ENCODE measurements at places on chromosomes 5 and 9.

- no peak for DNase-seq
These were observed 40.8 kb downstream of the GRAMD2B start for GRCh38 chr5:126464016-126464415.

- DNase-seq = no peak
These were observed 2.8 kb upstream of the PFN3 start for GRCh38 chr5:177403102-177403791.

DNA sequence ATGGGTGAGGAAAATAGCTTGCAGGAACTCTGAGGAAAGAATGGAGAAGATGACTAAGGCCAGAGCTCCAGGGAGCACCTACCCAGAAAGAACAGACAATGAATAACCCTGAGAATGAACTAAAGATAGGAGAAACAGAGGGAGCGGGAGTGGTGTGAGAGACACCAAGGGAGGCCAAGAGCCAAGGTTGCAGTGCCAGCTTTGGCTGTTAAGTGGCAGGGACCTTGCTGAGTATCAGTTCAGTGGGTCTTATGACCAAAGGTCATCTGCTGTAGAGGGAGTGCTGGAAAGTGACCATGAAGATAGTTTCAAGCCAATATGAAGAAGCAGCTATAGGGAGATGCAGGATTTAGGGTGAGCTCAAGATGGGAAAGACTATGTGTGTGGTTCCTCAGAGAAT lies 16.7 kb downstream of the P4HA2 start:
- peak; percentile 13 for DNase-seq

GRCh38 chr5:122183098-122183787 lies 53.9 kb downstream of the ZNF474 start:
- peak; percentile 82 for DNase-seq

DNA sequence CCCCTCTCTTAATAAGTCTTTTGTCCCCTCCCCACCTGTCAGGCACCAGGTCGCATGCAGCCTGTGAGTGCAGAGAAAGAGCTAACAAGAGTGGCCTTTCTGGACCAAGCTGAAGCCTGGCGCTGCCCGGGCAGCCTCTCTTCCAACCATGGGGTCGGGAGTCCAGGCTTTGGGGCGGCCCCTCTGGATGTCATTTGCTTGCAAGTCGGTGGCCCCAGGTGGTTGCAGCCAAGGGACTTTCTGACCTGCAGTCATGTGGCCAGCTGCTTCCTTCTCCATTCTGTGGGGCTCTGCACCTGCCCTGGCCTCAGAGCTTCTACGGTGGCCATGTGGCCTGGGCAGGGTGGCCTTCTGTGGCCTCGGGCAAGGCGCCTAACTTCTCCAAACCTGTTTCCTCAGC lies 159.7 kb downstream of the DAB2IP start:
- no peak for DNase-seq

GRCh38 chr9:19940811-19941535 lies 152.1 kb upstream of the SLC24A2 start:
- no peak for DNase-seq

- no peak for DNase-seq
These were observed 493 bp downstream of the P4HA2 start for GRCh38 chr5:132227235-132227484.

DNA sequence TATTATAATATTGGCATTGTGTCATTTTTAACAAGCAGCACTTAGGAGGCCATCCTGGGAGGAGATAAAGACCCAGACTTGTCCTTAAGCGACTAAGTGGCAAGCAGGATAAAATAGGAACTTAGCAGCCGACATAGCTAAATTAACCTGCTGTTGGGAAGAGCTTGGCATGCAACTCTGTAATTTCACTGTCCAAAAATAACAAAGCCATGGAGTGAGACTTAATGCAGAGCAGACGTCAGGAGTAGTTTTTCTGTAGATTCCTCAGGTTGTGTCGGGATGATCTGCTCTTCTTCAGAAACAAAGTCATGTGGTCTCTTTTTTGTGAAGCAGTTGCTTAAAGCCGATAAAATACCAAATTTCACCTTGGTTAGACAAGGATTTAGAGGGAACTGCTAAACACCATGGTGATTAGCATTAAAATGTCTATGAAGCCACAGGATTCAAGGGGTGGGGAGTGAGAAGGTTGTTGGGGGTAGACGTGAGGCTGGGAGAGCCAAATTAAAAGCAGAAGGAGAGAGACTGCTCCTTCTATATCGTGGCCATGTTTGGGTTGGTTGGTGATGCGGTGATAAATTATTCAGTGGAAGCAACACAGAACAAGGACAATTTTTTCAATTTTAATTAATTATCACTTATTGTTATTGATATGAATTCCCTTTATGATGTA lies 303.0 kb downstream of the CSNK1G3 start:
- no peak for DNase-seq

GRCh38 chr9:97060796-97061195 lies 21.9 kb upstream of the CTSV start:
- DNase-seq = no peak

DNA sequence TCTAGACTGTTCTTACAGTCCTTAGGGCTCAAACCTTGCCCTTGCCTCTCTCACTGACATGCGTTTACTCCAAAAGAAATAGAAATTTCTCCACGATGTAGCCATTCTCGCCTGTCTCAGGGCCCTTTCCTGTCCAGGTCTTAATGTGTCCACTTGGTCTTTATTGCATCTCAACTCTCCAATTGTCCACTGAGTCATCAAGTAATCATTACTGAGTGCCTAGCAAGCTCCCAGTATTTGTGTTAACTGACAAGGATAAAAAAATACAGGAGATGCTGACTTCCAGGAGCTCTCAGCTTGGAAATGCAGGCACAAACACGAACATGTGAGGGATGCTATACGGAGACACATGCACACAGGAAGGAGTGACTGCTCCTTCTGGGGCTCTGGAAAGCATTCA lies 147.3 kb downstream of the ARSB start:
- DNase-seq = no peak

- no peak for DNase-seq
These were observed 40.2 kb upstream of the TMED7 start for GRCh38 chr5:115666023-115666422.

DNA sequence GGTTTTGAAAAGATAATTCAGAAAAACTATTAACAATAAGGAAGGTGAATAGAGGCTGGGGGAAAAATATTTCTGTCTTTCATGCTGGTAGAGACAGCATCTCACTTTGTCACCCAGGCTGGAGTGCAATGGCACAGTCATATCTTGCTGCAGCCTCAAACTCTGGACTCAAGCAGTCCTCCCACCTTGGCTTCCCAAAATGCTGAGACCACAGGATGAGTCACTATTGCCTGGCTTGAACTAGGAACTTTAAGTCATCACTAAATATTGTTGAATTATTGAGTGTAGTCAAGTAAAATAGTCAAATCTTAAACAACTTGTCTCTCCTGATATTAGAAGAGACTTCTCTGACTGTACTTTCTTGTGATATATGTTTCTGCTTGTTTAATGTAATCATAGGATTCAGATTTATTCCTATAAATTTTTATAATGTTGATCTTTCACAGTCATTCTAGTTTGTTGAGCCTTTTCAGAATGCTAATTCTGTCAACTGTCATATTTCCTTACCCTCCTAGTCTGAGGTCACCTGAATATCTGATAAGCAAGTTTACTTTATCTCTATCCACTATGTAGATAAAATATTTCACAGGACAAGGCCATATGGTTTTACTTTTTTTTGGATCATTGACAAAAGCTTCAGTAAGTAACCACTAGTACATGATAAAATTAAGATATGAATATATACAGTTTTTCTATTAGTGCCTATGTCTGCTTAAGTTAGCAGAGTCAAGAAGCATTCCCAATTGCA lies 1696.5 kb downstream of the MAT2B start:
- no peak for DNase-seq

GRCh38 chr5:32508806-32509805 lies 64.6 kb upstream of the ZFR start:
- no peak for DNase-seq

DNA sequence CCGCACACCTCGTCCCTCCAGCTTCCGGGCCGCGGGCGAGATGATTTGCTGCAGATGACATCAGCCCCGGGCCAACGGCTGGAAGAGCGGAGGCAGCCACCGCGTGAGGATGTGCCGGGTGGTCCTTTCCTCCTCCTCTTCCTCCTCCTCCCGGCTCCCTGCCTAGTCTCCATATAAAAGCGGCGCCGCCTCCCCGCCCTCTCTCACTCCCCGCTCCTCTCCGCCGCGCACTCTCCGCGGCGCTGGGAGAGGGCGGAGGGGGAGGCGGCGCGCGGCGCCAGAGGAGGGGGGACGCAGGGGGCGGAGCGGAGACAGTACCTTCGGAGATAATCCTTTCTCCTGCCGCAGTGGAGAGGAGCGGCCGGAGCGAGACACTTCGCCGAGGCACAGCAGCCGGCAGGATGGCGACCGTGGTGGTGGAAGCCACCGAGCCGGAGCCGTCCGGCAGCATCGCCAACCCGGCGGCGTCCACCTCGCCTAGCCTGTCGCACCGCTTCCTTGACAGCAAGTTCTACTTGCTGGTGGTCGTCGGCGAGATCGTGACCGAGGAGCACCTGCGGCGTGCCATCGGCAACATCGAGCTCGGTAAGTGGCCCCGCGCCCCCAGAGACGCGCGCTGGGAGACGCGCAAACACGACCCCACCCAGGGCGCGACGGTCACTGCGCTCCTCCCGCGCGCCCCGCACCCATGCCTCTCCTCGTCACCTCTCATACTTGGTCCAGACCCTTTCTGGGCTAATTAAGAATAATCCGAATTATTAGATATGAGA lies at the start of gene MAP1B:
Gene MAP1B, plus strand, starts transcription at position 345 of the 770 bp plus-strand sequence. Its CDS starts 57 bp downstream, at position 402.
- DNase-seq = peak; percentile 80

GRCh38 chr5:117454716-117455212 lies 880.1 kb upstream of the SEMA6A start:
- no peak for DNase-seq

DNA sequence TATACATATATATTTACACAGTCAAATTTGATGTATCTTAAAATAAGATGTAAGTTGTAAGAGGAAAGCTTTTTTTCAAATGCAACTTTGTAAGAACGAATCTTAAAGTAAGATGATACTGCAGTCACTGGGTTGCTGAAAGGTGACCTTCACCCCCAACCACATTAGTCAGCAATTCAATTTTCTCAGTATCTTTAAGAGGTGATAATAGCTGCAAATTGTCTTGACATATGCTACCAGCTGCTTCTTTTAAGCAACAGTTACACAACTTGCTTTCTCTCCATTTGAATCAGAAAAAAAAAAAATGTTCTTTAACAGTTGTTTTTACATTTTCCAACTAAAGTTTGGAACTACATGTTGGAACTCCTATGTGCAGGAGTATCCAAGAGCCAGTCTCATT lies 246.6 kb upstream of the CCNG1 start:
- DNase-seq = no peak

DNA sequence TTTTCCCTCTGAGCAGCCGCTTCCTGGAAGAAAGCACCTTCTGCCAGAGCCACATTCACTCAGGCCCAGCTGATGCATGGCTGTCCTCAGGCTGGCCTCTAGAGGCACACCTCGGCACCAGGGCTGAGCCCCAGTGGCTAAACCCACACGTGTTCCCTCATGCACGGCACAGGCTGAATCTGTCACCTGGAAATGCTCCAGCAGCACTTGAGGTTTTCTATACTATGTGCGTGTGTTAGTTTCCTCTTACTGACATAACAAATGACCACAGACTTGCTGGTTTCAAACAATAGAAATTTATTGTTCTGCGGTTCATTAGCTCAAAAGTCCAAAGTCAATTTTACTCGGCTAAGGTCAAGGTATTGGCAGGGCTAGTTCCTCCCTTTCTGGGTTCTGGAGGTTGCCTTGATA lies 141.4 kb downstream of the LRRC70 start:
- no peak for DNase-seq

DNA sequence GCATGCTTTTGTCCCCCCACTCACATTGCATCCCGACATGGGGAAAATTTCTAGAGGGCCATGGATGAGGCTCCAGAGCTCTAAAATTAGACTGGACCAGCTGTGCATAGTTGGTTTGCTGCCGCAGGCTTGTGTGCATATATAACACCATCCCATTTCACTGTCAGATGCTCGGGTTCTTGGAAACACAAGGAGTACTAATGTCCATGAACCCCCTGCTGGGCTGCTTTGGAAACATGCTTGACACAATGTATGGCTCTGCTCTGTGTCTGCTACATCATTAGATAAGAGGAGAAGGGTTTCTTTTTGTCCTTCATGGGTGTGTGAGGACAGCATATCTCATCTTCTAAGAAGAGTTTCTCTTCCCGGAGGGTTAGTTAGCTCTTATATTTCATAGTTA lies 292.1 kb upstream of the RORB start:
- DNase-seq = no peak

GRCh38 chr9:89138463-89139390 lies 39.9 kb downstream of the SHC3 start:
- DNase-seq = no peak

GRCh38 chr9:121059998-121060636 lies 10.0 kb upstream of the C5 start:
- no peak for DNase-seq

GRCh38 chr9:122394265-122395125 lies 23.7 kb downstream of the PTGS1 start:
- DNase-seq = peak; percentile 91

DNA sequence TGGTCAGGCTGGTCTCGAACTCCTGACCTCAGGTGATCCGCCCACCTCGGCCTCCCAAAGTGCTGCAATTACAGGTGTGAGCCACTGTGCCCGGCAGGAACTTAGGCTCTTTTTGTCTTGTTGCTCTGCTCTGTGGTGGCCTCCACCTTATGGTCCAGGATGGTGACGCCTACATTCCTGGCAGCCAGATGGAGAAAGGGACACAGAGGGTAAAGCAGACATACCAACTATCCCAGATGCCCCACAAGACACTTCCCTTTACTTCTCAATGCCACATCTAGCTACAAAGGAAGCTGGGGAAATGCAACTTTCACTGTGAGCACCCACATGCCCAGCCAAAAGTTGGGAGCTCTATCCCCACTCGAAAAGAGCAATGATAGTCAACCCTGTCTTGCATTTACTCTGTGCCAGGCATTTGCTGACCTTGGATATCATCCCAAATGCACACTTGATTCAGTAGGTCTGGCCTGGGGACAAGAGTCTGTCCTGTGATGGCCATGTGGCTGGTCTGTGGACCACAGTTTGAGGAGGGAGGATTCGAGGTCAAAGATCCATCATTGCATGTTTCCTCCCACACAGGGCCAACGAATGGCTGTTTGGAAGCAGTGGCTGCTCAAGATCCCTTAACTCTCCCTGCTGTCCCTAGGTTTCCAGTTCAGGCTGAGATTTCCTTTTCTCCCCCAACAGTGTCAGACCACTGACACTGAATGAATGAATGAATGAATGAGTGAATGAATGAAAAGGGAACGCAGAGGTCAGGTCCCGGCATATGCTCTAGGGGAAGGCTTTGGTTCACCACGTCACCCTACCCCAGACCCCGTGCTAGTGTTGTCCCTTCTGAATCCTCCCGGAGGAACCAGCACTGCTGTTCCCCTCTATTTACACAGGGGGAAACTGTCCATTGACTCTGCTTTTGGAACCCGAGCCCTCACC lies 1.4 kb upstream of the ERGIC1 start:
- DNase-seq = no peak

DNA sequence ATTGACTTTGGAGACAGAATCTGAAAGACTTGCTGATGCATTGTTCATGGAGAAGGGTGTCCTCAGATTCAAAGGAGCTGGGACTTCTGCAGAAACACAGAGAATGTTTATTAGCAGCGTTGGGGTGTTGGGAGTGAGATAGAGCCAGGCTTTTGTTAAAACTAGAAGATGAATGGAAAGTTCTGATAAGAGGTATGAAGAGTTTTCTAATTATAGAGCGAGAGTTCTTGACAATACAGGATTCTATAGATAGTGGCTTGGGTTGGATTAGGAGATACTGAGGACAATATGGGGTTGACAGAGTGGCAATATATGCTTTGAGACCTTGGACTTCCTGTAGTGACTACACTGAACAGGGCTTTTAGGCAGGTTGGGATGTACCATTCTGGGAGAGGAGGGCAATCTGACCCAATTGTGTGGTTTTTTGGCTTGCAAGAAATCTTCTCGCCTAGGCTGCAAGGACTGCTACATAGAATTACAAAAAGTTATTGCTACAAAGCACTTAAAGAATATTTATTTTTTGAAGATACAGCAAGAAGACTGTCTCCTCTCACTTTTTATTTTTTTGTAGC lies 83.1 kb downstream of the FER start:
- no peak for DNase-seq
